ENCODE measurements at places on chromosomes 7 and 10.

- DNase-seq = no peak
These were observed 12.2 kb downstream of the ZNF488 start for GRCh38 chr10:47371629-47372485.

- no peak for DNase-seq
These were observed 127.2 kb downstream of the NPY start for GRCh38 chr7:24411226-24411625.

DNA sequence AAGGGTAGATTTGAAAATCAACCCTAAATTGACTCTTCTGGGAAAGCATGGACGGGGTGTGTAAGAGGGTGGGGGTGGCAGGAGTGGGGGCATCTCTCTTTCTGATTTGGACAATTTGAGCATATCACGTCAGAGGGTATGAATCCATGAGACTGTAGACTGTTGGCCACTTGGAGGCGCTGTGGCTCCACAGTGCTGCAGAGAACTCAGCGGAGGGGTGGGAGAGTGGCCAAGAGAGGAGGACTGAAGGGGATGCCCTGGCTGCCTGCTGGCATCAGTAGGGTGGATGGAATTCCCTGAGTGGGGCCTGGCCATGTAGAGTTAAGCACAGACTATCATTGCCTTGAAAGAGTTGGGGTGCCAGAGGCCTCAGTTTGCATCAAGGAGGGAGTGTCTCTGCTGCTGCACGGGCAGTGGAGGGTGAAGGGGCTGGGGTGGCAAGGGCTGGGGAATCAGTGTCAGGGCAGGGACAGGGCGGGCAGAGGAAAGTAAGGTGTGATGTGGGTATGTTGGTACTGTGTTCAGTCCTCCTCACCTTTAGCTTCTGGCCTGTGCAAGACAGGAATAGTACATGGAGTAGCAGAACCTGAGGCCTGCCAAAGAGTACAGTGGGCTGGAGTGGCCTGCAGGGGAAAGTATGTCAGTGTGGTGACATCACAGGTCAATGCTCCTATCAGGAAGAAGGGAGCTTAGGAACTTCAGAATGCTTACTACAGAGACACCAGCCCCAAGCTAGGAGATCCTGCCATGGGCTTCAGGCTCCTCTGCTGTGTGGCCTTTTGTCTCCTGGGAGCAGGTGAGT is 133.5 kb upstream of the PRSS58 start:
- DNase-seq = no peak

GRCh38 chr10:123429706-123430221 is 236.4 kb upstream of the GPR26 start:
- no peak for DNase-seq

DNA sequence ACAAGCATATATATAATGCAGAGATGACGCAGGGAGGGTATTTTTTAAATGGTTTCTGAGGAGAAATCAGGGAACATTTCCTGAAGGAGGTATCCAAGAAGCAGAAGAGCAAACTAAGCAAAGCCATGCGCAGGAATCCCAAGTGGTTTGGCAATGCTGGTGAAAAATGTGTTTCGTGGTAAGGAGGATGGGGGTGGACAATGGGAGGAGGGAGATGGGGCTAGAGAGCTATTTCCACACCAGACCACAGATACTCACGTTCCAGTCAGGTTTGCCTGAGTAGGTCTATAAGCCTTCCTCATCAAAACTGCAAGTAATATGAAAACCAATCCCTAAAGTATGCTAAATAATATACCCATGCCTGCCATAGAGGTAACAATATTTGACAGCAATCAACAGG is 223.7 kb upstream of the MKLN1 start:
- DNase-seq = no peak

- DNase-seq = no peak
These were observed 15.8 kb upstream of the DOCK1 start for GRCh38 chr10:126889421-126889820.

DNA sequence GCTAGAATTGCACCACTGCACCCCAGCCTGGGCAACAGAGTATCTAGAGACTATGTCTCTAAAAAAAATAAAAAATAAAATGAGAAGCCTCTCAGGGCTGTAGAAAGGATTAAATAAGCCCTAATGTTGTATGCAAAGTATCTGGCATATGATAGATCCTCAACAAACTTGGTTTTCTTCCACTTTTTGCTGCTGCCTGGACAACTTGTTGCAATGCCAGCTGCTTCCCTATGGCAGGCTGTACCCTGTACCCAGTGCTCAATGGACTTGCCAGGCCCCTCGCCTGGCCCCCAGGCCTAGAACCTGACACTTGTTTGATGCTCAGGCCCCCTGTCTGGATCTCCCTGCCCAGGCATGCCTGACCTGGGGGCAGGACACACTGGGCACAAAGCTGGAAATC is 28.5 kb upstream of the CDH23 start:
- no peak for DNase-seq

DNA sequence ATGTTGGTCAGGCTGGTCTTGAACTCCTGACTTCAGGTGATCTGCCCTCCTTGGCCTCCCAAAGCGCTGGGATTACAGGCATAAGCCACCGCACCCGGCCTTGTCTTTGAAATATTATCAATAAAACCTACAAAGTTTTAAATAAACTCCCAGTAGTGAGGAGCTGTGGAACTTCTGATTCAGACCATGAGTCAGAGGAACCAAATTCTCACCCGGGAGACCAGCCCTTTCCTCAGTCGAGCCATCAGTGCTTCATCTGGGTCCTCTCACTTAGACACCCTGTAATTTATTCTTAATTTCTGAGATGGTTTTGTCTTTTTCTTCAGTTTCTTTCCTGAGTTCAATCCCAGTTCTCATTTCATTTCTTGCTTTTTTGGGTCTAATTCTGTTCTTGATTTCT is 68.6 kb downstream of the DYNC2I1 start:
- DNase-seq = no peak

DNA sequence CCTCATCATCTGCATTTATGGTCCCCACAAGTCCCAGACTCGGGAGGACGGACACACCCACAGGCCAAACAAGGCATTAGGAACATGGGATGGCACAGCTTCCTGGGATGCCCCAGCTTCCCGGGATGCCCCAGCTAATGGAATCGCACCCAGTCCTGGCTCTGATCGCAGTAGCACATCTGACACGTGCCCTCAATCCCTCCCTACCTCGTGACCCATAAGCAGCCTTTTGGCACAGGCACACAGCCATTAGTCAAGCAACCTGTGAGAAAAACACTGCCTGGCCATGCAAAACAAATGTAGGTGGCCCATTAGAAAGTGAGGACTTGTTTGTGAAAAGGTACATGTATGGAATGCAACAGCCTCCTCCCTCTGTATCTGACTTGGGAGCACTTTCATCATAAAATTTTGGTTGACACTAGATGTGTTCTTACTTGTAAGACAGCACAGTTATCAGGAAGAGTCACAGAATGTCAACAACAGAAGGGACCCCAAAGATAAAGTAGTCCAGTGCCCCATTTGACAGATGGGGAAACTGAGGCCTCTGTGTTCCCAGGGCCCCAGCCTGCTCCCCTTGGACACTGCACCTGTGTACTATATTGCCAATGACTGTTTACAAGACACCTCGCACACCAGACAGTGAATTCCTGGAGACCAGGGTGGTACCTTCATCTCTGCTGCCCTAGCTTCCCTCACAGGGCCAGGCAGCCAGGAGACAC is 34.4 kb downstream of the DLG5 start:
- DNase-seq = no peak

GRCh38 chr7:112080978-112081377 is 125.2 kb downstream of the DOCK4 start:
- DNase-seq = no peak

GRCh38 chr10:11397077-11397965 is 214.1 kb downstream of the USP6NL start:
- no peak for DNase-seq

GRCh38 chr10:132551093-132551807 is 13.7 kb downstream of the INPP5A start:
- no peak for DNase-seq

All from nucleus accumbens (tissue), 56 donors.